Naive thymus-derived CD8-positive, alpha-beta T cell (primary cell): ENCODE measurements at places on chromosomes 5 and 9.

- no peak for DNase-seq
These were observed 297.7 kb downstream of the DEPDC1B start for GRCh38 chr5:60402161-60402785.

DNA sequence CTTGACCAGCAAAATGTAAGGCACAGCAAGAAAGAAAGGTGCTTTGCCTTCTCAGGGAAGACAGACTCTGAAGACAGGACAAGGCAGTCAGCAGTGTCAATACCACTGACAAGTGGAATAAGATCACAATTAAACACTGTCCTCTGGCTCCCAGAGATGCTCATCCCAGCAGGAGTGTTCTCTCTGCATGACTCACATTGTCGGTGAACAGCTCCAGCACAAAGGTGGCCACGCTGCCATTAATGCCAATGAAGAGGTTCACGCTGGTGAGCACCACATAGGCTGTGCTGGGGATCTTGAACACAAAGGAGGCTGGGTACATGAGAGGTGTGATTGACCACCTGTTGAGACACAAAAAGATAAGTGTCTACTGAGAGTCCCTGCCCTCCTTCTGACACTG lies 31.9 kb downstream of the NIPSNAP3B start:
- DNase-seq, result no peak

GRCh38 chr9:72494051-72494450 lies 27.4 kb upstream of the TMC1 start:
- no peak for DNase-seq

- no peak for DNase-seq
These were observed 227.8 kb upstream of the TBCA start for GRCh38 chr5:78003919-78004318.
